ENCODE measurements at places on chromosomes 6 and 20.

DNA sequence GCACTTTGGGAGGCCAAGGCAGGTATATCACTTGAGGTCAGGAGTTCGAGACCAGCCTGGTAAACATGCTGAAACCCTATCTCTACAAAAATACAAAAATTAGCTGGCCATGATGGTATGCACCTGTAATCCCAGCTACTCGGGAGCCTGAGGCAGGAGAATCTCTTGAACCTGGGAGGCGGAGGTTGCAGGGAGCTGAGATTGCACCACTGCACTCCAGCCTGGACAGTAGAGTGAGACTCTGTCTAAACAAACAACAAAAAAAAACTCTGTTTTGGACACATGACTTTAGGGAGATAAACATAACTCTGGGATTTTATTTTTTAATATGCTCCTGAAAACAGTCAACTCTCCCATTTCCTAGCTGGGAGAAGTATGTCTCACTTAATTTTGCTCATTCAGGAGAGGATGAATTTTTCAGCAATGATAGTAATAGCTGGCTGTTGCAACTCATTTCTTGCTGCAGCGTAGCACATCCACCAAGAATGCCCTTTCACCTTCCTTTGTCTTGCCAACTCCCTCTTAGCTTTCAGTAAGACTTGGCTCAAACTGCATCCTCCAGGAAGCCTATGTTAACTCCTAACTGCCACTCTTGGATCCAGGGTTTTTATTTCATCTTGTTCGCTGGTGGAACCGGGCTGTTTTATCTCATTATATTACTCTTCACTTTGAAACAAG lies 24.3 kb downstream of the TOP1 start:
- DNase-seq = no peak

GRCh38 chr6:24453921-24454320 lies 35.5 kb downstream of the GPLD1 start:
- DNase-seq = no peak

DNA sequence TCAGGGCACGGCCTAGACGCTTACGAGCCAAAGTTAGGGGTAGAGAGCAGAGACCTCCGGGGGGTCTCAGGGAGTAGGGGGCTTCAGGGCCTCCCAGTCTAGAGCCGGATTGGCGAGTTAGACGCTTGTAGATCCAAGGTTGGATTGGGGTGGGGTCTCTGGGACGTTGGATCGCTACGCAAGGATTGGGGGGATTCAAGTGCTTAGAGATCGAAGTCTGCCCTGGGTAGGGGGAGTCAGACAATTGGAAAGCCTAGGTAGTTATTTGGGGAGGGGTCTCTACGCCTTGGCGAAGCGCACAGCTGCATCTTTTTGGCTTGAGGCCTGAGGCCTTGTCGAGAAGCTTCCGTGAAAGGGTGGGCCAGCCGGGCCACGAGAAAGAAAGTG lies 469 bp downstream of the STX16 start:
- DNase-seq = no peak

- DNase-seq = no peak
Observed at GRCh38 chr6:12094689-12095088, 82.6 kb downstream of the HIVEP1 start.

GRCh38 chr6:154481521-154482013 lies 28.9 kb downstream of the CNKSR3 start:
- no peak for DNase-seq

DNA sequence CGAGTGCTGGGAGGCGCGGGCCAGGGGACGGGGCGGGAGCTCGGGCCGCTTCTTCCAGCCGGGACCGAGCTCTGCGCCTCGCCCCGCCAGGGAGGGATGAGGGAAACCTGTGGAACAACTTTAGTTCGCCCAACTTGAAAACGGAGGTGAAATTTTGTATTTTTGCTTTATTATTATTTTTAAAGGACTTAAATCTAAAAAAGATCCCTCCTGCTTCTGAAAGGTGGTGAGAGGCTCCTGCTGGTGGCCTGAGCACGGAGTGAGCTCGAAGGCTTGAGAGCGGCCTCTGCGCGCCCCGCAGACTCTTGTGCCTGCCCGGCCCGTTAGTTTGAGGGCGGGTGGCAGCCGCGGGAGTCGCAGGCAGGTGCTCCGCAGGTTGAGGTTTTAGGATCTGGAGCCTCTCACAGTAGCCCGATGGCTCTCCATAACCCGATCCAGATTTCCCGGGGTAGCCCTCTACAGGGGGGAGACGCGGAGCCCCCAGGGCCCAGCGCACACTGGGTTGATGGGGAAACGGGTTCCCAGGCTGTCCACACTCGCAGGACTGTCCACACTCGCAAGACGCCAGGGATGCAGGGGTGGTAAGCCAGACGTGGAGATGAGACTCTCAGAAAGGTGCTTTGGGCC lies 46.2 kb upstream of the SUPT3H start:
- no peak for DNase-seq

DNA sequence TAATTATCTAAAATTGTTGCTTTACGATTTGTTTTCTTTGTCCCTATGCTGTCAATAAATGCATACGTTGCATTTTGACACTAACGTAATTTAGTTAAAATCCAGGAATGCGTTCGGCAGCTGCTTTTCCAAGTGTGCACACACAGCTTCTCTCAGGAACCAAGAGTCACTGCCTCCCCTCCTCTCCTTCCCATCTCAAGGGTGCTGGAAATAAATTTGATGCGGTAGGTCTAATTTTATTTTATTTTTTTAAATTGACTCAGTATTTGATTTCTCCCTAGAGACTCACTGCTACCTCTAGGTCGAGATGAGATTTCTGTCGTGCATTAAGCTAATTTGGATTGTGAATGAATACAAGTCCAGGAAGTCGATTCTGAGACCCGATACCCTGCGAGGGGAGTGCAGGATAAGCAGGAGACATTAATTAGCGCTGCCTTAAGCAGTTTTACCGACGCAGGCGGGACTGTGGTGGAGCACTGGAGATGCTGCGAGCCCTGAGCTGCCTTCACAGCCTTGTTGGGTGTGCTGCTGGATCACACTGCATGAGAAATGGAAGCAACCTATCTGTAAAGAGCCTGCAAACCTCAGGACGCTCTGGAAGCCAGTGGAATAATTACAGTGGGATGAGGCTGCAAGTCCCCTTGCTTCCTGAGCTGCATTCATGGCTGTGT lies 381.2 kb downstream of the C6orf118 start:
- DNase-seq = no peak

DNA sequence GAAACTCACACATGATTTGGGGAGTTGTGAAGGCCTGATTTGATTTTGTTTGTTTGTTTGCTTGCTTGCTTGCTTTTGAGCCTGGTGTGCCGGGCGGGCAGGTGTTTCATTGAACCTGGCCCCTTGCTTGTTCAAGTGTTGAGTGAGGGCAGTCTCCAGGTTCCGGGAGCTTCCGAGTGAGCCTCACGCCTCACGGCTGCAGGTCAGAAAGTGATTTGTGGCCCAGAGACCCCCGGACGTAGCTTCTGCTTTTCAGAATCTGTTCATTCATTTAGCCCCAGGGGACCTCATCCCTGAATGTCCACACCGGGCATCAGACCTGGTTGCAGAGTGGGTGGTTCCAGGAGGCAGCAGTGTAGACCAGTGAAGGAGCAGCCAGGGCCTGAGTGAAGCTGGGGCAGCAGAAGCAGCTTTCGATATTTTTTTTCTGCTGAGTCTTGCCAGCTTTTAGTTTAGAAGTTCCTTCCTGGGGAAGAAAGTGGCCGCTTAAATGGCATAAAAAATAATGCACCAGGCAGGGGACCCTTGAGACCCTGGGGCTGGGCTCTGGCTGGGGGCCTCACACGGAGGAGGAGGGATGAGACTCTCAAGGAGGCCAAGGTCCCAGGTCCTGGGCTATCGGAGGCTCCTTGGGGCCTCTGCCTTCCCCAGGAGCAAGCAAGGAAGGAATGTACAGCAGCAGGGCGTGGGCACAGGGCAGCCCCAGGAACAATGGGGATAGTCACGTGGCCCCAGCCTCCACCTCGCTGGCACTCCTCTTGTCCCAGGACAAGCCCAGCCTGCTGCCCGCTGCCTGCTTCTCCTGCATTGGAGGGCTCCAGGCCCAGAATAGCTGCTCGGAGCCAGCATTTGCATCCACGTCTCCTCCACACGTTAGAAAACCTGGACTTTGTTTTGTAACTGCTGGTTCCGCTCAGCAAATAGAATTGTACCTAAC lies 89.2 kb upstream of the BHLHE23 start:
- no peak for DNase-seq

GRCh38 chr20:46803123-46804020 lies 91.3 kb upstream of the EYA2 start:
- DNase-seq = no peak

GRCh38 chr20:18632196-18632789 lies 44.4 kb downstream of the DTD1 start:
- DNase-seq = peak; percentile 39

GRCh38 chr20:4216866-4217265 lies 201.5 kb upstream of the RNF24 start:
- DNase-seq = no peak

DNA sequence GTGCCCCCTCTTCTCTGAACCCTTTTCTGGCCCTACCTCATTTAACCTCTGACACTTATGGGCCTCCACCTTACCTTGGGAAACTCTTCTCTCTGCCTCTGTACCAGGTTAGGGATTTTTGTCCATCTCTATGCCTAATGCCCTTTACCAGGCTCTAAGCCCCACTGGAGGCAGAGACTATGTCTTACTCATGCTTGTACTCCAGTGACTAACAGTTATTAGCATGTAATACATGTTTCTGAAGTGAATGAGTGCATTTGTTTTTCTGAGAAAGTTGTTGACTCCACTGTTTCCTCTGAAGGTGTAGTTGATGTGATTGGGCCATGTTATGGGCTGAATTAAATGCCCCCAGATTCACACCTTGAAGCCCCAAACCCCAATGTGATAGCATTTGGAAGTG lies 234.3 kb downstream of the PACRG start:
- no peak for DNase-seq

DNA sequence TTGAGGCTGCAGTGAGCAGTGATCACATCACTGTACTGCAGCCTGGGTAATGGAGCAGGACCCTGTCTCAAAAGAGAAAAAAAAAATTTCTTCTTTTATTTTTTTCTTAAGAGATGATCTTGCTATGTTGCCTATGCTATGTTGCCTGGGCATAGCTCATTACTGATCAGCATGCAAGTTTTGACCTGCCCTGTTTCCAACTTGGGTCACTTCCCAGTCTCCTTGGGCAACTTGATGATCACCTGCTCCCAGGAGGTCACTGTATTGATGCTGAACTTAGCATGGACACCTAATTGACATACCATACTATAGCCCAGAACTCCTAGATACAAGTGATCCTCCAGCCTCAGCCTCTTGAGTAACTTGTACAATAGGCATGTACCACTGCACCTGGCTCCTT lies 30.7 kb upstream of the NANP start:
- no peak for DNase-seq

DNA sequence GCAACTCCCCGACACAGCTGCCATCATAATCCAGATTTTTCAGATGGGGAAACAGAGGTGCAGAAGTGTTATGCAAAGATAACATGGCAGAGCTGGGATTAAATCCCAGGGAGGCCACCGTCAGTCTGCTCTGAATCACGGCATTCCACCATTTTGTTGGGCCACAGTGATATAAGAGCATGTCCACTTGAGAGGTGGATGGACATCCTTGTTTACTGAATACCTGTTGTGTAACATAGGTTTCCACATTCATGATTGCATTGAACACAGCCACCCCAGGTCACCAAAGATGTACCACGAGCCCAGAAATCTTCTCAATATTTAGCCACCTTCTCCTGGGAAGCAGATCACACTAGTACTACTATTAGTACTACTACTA lies 191.5 kb downstream of the LRFN2 start:
- DNase-seq = no peak

- DNase-seq = no peak
Observed at GRCh38 chr20:4809707-4810106, 88.0 kb downstream of the PRND start.

GRCh38 chr6:155014670-155015300 lies 19.7 kb downstream of the TIAM2 start:
- DNase-seq = no peak

DNA sequence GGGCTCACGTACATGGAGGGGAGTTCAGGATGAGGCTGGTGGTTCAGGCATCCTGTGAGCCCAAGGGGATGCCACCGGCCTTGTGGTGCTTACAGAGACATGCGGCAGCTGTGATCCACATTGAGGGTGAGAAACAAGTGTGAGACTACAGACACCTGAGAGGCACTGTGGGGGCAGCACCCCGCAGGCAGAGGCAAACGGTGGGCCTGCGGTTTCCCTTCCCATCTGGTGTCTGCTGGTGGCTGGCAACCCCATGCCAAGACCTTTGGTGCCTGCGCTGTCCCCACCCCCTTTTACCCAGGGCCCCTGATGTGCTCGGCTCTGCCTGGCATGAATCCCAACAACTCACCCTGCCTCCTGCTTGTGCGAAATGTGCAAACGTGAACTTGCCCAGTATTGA lies 42.0 kb downstream of the ERMARD start:
- DNase-seq = no peak

DNA sequence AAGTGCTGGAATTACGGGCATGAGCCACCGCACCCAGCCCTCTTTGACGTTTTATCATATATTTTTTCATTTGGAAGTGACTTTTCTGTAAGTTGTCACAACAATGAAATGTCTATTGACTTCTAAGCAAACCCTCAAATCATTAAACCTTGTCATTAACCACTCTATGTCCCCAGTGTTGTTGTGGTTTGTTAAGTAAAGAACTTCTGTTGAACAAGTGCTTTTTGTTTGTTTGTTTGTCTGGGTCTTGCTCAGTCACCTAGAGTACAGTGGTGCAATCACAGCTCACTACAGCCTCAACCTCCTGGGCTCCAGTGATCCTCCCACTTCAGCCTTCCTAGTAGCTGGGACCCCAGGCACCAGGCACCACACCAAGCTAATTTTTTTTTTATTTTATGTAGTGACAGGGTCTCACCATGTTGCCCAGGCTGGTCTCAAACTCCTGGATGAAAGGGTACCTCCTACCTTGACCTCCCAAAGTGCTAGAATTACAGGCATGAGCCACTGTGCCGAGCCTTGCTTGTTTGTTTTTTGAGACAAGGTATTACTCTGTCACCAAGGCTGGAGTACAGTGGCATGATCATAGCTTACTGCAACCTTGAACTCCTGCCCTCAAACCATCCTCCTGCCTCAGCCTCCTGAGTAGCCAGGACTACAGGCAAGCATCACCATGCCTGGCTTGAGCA lies 57.6 kb upstream of the LOC128125822 start:
- no peak for DNase-seq

DNA sequence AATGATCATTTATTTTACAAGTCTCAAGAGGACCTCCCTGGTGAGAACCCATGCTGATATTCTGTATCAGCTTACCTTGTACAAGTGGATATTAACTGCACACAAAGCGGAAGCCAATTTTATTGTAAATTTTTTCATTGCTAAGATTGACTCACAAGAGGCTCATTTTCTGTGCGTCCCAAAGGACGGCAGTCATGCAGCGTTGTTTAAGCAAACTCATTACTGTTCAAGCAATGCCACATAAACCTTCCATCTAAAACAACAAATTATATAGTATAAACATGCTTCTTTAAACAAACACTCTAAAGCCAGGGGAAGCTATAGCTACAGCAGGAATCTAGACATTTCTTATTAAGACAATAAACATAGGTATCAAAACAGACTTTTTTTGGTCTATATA lies 575.3 kb downstream of the FRK start:
- DNase-seq = no peak
